Activated T-cell treated with anti-CD3 and anti-CD28 coated beads, Interleukin-2, amount 50 U/mL, for 24 hours (primary cell): ENCODE measurements at places on chromosomes 7 and 10.

DNA sequence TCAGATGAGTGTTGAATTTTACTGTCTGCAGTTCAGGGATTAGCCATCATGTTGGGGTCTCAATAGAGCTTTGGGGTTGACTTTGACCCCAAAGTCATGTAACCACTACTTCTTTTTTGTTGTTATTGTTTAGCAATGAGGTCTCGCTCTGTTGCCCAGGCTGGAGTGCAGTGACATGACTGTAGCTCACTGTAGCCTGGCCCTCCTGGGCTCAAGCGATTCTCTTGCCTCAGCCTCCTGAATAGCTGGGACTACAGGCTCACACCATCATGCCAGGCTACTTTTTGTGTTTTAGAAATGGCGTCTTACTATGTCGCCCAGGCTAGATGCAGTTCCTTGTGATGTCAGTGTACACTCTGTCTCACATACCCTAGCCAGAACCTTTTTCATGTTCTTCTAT, 598.4 kb downstream of the LRMDA start:
- DNase-seq, result no peak

DNA sequence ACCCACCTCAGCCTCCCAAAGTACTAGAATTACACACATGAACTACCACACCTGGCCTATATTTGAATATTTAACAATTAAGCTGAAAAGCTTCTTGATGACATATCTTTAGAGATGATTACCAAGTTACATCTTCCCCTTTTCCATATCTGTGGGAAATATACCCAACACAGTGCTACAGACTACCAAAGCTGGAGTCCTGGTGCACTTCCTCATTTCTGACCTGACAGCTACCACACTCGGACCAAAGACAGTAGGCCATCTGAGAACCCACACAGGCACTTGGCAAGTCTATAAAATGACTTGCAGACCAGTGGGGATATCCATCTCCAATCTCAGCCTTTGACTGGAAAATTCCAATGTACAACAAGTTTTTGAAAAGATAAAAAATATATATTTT, 270.4 kb upstream of the KLF14 start:
- no peak for DNase-seq

- DNase-seq, result no peak
These were observed 64.4 kb downstream of the KCND2 start for GRCh38 chr7:120337308-120337907.

DNA sequence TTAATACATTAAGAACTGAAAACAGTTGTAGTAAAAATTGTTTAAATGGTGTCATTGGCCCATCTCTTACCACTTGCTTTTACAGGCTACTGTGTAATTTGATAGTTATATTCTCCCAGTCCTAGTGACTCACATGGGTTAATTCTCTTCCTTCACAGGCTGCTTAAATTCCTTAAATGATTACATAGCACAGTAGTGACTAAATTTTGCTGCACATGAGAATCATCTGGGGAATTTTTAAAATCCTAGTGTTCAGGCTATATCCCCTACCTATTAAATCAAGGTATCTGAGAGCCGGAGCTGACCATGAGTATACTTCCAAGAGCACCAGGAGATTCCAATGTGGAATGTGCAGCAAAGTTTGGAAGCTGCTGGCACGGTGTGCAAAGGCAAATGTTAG, 45.3 kb upstream of the ZNF800 start:
- DNase-seq, result no peak

DNA sequence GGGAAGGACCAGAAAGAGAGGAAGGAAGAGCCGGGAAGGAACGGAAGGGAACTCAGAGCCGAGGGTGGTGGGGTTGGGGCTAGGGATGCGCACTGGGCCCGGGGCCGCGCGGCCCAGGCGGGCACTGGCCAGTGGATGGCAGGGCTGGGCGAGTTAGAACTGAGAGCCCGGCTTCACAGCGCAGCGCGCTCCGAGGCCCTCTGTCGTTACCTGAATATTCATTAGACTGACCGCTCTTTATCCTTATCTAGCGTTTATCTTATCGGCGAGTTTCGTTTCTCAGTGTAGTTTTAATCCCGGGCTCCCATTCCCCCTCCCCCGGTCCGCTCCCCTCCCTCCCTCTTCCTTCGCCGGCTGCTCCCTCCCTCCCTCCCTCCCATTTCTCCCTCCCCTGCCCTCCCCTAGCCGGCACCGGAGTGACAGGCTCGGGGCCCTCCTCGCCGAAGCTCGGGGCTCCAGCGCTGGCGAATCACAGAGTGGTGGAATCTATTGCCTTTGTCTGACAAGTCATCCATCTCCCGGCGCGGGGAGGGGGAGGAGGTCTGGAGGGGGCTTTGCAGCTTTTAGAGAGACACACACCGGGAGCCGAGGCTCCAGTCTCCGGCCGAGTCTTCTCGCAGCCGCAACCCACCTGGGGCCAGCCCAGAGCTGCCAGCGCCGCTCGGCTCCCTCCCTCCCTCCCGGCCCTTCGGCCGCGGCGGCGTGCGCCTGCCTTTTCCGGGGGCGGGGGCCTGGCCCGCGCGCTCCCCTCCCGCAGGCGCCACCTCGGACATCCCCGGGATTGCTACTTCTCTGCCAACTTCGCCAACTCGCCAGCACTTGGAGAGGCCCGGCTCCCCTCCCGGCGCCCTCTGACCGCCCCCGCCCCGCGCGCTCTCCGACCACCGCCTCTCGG, at the start of gene PAX2:
PAX2 (plus strand) TSS at position 596 of the 895 bp plus-strand sequence. CDS start 679 bp downstream, outside the sequence.
- no peak for DNase-seq
